ENCODE measurements at places on chromosomes 3 and 15.

DNA sequence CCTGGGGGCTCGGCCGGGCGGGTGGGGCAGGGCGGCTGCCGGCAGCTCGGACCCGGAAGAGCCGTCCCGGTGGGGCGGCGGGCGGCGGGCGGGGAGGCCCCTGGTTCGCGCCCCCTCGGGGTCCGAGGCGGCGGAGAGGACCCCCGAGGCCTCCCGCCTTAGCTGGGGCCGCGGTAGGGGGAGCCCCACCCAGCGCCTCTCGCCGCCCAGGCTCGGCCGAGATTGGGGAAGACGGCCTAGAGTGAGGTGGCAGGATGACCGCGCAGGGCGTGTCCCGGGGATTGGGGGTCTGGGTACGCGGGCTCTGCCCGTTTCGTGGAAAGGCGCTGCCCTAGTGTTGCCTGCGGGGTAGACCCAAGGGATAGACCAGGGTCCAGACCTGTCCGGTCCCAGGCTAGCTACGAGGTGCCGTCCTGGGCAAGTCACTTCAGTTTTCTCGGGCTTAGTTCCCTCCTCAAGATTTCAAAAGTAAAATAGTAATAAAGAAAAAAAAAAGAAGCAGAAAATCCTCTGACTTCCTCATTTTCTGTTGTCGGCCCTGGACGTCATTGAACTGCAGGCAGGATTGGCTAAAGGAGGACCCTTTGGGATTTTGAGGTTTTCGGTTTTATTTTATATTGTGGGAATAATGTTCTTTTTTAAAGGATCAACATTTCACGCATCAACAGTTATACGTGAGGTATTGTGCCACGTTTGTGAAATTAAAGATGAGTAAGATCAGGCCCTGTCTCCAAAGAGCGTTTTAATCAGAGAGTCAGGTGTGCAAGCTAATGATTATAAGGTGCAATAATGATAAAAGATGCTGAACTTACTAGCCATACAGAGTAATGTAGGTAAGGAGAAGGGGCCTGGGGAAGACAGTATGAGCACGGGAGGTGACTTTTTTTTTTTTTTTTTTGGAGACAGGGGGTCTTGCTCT lies 679 bp downstream of the IQGAP1 start:
- DNase-seq, result peak; percentile 44

GRCh38 chr15:72242775-72243370 lies 11.9 kb upstream of the PKM start:
- DNase-seq, result no peak

- no peak for DNase-seq
Measured at GRCh38 chr3:152405915-152406802, 137.4 kb downstream of the MBNL1 start.

GRCh38 chr15:68651916-68652525 lies 73.2 kb downstream of the CORO2B start:
- no peak for DNase-seq

DNA sequence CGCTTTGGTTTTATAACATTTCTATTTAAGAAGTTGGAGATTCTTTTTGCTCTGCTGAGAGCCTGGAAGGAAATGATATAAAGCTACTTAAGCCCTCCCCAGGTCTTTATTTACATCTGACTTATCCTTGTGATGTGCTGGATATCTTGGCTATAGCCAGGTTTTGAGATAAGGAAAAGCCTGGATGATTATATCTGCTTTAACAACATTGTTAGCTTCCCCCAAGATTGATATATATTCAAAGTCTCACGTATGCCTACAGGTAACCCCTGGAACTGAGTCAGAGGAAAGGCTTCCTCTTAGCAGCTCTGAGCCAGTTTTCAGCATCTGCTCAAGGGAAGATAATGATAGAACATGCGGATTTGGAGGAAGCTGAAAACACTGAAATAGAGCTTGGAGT lies 61.5 kb upstream of the CRBN start:
- DNase-seq, result no peak

DNA sequence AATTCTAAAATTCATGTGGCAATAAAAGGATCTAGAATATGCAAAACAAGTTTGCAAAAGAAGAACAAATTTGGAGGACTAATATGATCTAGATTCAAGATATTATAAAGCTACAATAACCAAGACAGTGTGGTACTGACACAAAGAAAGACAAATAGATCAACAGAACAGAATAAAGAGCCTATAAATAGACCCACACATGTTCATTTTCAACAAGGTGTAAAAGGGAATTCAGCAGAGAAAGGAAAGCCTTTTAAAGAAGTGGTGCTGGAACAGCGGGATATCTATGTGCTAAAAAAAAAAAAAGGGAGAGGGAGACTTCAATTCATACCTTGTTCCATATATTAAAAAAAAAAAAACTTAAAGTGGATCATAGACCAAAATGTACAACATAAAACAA lies 149.0 kb downstream of the WDR76 start:
- no peak for DNase-seq

- no peak for DNase-seq
Measured at GRCh38 chr3:157375342-157375986, 61.2 kb upstream of the PTX3 start.

DNA sequence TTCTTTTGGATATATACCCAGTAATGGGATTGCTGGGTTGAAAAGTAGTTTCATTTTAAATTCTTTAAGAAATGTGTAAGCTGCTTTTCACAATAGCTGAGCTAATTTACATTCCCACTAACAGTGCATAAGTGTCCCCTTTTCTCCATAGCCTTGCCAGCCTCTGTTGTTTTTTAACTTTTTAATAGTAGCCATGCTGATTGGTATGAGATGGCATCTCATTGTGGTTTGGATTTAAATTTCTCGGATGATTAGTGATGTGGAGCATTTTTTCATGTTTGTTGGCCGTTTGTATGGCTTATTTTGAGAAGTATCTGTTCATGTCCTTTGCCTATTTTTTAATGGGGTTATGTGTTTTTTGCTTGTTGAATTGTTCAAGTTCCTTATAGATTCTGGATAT lies 444.3 kb upstream of the ATP11B start:
- no peak for DNase-seq

- no peak for DNase-seq
Measured at GRCh38 chr15:52523192-52523591, 5.5 kb downstream of the MYO5A start.

GRCh38 chr3:80550174-80550573 lies 782.4 kb upstream of the ROBO1 start:
- DNase-seq, result no peak

DNA sequence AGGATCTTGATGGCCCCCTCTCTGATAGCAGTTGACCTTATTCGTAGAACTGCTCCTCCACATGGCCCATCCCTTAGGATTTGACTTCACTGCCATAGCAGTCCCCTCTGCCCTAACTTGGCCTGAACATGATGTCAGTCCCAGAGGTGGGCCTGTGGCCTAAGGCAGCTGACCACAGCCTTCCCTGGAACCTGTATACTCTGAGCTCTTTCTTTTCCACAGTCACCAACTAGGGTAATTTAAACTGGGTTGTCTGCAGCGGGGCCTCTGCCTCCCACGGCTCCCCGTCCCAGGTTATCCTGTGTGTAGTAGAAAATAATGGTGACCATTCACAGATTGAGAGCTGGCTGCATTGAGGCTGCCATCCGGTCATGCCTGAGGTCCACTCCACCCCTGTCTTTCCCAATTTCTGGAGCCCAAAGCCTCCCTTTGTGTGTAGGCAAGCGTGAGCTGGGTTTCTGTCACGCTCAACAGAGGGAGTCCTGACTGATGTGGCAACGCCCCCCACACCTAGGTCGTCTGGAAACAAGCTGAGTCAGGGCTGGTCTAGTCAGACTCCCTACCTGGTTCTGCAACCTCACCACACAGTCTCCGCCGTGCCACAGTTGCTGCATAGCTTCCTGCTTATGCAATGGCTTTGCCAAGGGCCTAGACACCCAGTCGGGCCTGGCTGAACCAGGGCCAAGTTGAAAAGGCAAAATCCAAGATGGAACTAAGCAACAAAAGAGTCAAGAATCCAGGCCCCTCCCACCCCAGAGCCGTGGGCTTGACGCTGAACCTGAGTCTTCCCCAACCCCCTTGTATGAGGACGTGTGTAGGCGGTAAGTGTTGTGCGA lies 284.5 kb downstream of the XXYLT1 start:
- no peak for DNase-seq

- no peak for DNase-seq
Measured at GRCh38 chr3:31763731-31764130, 217.3 kb downstream of the OSBPL10 start.

DNA sequence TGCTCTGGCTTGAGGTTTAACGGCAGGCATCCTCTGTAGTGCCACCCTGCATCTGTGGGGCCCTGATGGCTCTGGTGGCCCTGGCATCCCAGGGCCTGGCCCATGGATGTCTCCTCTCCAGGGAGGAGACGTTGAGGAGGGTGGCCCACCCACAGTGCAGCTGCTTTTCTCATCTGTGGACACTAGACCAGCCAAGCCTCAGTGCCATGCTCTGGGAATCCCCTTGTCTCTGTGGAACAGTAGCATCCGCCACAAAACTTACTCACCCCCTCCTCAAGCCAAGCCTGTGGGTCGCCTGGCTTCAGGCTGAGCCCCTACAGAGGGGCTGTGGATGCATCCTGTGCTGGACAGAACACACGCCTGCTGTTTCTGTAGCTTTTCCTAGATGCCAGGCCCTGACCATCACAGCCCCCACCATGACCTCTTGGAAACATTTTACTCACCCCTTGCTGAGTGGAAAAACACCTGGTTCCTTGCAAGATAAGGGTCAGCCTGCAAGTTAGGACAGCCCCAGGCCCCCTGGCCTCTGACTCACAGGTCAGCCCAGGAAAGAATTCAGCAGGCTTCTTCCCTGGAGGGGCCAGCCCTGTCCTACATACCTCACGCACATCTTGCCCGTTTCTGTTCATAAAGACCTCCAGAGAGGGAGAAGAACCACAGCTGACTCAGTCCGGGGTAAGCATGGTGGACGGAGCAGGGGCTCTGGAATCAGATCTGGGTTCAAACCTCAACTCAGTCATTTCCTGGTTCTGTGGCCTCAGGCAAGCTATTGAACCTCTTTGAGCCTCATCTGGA lies 19.0 kb downstream of the PAK6 start:
- DNase-seq, result no peak

DNA sequence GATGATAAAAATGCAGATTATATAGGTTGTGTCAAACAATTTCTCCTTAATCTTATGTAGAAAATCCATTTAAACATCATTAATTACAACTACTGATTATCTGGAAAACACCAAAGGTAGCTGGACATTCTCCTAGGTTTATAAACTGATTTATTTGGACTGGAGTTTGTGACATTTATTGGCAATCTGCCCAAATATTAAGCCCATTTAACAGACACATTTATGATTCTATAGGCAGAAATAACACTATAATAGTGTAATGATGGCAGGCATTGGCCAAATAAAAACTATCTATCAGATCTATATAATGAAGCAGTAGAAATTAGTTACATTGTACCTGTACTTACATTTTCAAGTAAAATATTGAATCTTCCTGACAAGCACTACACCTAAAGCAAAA lies 117.8 kb downstream of the TFDP2 start:
- DNase-seq, result no peak

DNA sequence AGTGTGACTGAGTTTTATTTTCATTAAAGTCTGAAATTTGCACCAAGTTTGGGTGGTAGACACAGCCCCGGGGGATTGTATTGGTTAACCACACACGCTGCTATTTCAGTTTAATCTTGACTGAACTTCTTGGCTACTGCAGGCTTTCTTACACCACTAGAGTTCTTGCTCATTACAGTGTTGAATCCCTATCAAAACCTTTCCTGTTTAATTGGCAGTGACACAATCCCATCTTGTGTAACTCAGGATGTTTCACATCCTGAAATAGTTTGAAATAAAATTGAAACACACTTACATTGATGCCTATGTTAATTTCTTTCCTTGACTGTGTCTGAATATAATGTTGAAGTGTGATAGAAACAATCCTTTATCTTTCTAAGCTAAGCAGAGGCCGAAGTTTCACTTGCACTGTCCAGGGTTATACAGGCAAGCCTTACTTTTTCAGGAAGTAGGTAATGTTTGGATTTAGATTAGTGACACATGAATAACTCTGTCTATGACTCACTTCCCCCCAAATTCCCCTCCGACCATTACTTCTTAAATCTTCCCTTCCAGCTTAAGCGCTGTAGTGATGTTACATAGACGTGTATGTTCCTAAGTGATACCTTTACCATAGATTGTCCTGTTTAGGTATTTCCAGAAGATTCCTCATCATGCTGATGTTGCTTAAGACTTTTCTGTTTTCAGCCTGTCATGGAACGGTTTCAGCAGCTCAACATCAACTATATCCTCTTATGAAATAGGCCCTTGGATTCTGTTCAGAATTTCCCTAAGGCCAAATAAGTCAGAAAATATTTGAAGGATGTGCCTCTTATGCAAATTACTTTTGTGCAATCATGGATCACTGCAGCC lies 16.8 kb downstream of the ATG7 start:
- no peak for DNase-seq

GRCh38 chr15:77417602-77418001 lies 2.3 kb downstream of the PEAK1 start:
- no peak for DNase-seq

GRCh38 chr3:42532229-42532628 lies 29.8 kb downstream of the VIPR1 start:
- no peak for DNase-seq

- DNase-seq, result no peak
Measured at GRCh38 chr15:47908950-47909670, 191.8 kb downstream of the SEMA6D start.

GRCh38 chr3:125585595-125586223 lies 9.6 kb downstream of the OSBPL11 start:
- DNase-seq, result peak; percentile 64

DNA sequence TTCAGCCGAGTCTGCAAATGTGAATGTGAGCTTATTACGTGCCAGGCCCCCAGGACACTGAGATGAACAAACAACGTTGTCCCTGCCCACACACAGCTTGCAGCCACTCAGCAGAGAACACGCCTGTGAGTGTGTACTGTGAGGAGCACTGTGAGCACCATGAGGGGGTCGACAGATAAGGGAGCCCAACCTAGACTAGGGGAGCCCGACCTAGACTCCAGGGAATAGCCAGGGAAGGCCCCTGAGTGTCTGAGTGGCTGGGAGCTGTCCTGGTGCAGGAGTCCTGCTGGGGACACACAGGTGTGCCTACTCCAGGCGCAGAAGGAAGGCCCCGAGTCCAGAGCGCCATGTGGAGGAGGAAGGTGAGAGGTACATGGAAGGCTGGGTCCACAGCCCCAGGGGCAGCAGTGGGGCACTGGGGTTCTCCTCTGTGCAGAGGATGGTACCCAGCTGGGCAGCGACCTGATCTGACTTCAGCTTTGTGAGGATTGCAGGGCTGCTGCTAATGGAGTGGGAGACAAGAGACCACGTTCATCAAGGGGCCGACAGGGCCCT lies 36.5 kb downstream of the MGLL start:
- no peak for DNase-seq

- DNase-seq, result no peak
Measured at GRCh38 chr15:45869034-45869668, 234.3 kb downstream of the SQOR start.

DNA sequence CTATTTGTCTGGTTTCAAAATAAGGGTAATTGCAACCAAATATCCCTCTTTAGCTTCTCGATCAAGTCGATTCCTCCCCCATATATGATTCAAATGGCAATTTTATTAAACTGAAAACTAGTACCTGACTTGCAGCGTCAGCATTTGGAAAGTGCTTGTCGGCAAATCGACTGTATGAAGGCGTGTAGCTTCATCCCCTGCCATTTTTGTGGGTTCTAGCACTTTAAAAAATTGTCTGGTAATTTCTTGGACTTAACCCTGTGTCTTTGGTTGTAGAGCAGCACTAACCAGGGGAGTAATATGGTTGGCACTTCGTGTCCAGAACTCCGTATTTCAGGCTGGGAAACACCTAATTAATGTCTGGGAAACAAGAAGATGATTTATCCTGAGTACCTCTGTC lies 573 bp downstream of the MME start:
- no peak for DNase-seq

GRCh38 chr3:44326019-44326418 lies 12.5 kb upstream of the TCAIM start:
- no peak for DNase-seq

- DNase-seq, result no peak
Measured at GRCh38 chr3:32556332-32556731, 14.3 kb downstream of the DYNC1LI1 start.
